Endothelial cell of umbilical vein (primary cell): ENCODE measurements at places on chromosomes 2 and 18. TPM values are rescaled to one million over a fixed set of nuclear protein-coding genes. Genes with fewer than 3 reads are reported as not detected.
A peak's percentile ranks its signal among the peaks of the same experiment; 100 is the strongest.

DNA sequence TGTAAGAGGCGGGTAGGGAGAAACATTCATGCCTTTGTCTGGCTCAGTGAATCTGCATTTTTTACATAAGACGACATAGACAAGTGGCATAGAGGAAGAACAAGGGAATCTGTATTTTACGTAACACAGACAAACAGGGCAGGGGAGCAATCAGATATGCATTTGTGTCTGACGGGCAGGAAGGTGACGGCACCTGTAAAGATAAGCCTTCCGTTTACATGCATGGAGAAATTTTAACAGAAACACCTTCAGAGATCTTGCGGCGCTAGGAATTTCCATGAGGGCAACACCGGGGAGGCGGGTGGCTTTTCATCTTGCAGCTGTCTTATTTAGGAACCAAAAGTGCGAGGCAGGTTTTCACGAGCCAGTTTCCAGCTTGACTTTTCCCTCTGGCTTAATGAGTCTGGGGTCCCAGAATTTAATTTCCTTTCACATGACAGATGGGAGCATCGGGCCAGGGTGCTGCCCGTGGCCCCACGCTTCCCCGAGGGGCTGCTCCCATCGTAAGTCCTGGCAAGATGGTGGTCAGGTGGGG is 42.6 kb downstream of the RTP5 start:
- DNase-seq, result no peak

DNA sequence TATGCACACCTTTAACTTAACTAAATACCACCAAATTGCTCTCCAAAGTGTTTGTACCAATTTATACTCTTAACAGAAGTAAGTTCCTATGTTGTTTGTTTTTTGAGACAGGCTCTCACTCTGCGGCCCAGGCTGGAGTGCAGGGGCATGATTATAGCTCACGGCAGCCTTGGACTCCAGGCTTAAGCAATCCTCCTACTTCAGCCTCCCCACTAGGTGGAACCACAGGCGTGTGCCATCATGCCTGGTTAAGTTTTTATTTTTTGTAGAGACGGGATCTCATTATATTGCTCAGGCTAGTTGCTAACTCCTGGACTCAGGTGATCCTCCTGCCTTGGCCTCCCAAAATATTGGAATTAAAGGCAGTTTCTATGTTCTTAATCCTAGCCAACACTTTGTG is 13.1 kb upstream of the NAB1 start:
- DNase-seq, result no peak

DNA sequence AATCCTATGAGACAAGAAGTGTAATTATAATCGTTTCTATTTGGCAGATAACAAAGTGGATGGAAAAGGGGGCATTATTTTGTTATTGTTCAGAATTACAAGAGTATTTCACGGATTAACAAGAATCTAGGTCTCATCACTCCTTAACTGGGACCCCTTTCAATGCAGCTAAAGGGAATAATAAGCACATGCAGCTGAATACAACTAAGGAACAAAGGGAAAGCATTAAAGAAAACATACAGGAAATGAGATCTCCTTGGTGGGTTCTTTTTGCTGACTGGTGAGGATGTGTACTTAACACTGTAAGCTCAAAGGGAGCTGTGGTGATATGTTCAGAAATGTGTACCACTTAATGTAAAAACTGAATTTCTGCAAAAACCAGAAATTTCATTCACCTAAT is 140.5 kb upstream of the WDSUB1 start:
- DNase-seq, result no peak

GRCh38 chr2:183179156-183179555 is 54.9 kb downstream of the NUP35 start:
- peak; percentile 13 for DNase-seq

DNA sequence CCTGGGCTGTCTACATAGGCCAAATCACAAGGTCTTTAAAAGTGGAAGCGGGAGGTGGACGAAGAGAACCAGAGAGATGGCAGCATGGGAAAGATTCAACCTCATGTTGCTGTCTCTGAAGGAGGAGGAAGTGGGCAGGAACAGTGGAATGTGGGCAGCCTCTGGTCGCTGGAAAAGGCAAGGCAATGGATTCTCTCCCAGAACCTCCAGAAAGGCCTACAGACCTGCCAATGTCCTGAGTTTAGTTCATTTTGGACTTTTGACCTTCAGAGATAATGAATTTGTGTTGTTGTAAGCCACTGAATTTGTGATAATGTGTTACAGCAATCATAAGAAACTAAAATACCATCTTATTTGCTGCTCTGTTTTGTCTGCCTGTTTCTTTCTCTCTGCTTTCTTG is 122.5 kb downstream of the RNF152 start:
- DNase-seq, result no peak

The SPATA3 gene
- not detected in 2 replicates for total RNA-seq

The RFX8 gene
- total RNA-seq, result 0.46 and 1.00 TPM in 2 replicates

The REG1B gene
- not detected in 2 replicates for total RNA-seq
